ENCODE measurements at places on chromosomes 16 and 17. TPM values are rescaled to one million over a fixed set of nuclear protein-coding genes. Genes with fewer than 3 reads are reported as not detected.

- no peak for DNase-seq
Observed at GRCh38 chr17:80758481-80759376, 214.1 kb downstream of the RPTOR start.

GRCh38 chr17:60941028-60941427, 263.4 kb downstream of the BCAS3 start:
- peak; percentile 48 for DNase-seq

DNA sequence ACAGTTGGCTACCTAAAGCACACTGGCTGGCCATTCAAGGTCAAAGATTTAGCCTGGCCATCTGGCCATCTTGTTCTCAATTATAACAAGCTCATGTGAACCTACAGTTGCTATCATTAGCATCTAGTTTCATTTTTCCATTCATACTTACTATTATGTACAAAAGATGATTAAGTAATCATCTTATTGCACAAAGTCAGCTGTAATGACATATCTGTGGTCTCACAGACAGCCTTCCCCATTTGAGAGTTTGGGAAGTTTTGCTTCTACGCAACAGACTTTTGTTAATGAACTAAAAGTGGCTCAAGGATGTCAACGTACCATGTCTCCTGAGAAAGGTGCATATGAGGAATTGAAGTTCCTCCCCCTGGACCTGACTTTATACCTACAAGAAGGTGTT, 51.3 kb downstream of the HS3ST3B1 start:
- no peak for DNase-seq

SGCA gene
- not detected for total RNA-seq

DNA sequence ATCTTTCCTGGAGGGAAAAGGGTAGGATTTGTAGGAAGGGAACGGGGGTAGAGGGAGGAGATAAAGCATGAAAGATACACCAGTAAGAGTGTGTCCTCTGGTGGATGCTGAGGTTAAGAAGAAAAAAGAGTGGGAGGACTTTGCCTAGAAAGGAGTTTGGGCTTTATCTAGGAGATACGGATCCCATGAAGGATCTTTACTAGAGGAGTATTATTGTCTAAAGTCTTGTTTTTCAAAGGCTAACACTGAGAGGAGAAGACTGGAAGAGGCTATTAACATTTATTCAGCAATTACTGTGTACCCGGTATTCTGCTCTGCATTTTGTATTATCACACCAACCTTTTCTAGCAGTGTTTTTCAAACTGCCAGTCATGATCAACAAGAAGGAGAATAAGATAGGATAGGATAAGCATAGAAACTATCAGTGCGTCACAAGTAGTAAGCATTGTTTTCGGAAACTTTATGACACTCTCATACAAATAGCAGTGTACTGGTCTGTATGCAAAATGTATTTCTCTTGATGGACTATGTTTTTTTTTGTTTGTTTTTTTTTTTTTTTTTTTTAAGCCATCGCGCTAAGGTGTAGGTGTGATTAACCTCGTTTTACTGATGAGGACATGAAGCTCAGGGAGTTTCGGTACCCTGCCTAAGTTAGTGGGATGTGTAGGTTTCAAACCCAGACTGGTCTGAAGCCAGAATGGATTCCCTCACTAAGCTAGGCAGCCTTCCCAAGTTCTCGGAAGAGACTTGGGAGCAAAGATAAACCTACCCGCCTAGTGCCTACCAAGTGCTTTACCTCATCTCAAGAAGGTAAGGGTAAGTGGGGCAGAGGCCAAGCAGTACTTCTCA, 1.3 kb upstream of the SP2 start:
- DNase-seq = no peak

- DNase-seq = no peak
Observed at GRCh38 chr16:1116693-1117077, 20.6 kb upstream of the C1QTNF8 start.

GRCh38 chr16:57367116-57367752, 5.1 kb upstream of the CX3CL1 start:
- no peak for DNase-seq

GRCh38 chr16:27417047-27417671, 15.2 kb downstream of the IL21R start:
- no peak for DNase-seq

RPS2 gene
- total RNA-seq = 2,366 TPM

RABEP2 gene
- total RNA-seq = 61.0 TPM

APOBR gene
- not detected for total RNA-seq

ZACN gene
- total RNA-seq = not detected

TTLL6 gene
- not detected for total RNA-seq

LRRC36 gene
- 1.4 TPM for total RNA-seq

DNA sequence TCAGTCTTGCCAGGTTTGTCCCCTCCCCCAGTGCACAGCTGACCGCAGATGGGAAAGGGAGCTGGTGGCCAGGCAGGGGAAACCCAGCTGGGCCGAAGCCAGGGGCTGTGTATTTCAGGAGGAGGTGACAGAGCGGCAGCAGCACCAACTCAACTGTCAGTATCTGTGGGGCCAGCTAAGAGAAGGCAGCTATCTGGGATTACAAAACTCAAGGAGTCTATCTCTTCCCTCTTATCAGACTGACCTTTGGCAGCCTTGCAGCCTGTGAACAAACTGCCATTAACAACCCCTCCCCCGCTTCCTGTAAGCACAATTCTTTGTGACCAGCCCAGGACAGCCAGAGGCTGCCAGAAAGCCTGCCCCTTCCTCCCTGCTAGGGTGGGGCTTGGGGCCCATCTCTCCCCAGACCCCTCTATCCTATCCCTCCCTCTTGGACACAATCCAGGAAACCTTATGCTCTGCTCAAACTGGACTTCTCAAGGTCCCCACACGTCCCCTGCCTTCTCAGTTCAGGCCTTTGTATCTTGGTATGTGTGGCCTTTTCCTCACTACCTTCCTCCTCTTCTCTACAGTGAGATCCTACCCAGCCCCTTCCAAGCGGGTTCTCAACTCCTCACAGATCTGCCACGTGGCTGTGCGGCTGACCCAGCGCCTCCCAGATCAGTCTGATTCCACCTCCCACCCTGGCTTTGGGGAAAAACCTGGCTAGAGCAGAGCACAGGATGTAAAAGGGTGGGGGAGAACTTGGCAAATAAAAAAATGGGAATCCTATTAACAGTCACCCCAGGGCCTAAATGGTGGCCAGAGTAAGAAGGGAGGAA, 10.5 kb downstream of the ST3GAL2 start:
- DNase-seq = peak; percentile 77

DNA sequence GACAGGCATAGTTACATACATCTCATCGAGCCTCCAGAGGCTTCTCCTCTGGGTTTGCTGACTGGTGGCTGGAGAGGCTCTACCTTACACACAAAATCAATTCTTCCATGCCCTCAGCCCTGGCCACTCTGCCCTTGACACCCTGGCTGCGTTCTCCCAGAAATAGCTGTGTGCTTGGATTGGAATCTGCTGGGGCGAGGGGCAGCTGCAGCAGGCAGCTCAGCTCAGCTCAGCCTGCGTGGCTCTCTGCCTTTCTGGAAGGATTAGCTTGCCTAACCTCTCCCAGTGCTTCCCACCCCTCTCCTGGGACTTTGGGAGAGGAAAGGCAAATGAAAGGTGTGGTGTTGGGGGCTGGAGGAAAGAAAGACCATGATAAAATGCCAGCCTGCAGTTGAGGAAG, 216.1 kb downstream of the ENGASE start:
- no peak for DNase-seq

RND2 gene
- total RNA-seq = 0.18 TPM

CA10 gene
- not detected for total RNA-seq

DNA sequence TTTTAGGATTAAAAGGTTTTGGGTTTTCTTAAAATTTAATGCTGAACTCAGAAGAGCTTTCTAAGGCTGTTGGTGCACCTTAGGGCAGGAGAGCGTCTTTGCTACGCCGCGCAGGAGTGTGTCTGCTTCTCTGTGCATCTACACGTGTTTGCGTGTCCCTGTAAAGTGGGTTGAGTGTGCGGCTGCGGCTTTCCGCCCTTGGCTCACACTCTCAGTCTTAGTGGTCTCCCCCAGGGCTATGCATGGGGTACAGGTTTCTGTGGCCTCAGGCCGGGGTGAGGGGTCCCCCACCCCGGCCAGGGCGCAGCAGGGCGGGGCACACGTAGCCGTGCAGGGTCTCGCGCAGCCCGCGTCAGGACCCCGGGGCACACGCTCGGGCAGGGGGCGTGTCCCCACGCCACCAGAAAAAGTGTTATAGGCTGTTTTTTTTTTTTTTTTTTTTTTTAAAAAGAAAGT, 727 bp upstream of the TENT4B start:
- DNase-seq = no peak

ESRP2 gene
- total RNA-seq = 2.9 TPM

GRCh38 chr16:47887496-47887895, 268.3 kb downstream of the ABCC12 start:
- DNase-seq = no peak

All from glomerular endothelial cell (primary cell).